Breast epithelium (tissue), 4 donors: ENCODE measurements at places on chromosomes 12 and 14.

- DNase-seq, result no peak
These were observed 84.3 kb upstream of the GTF2A1 start for GRCh38 chr14:81305065-81305464.

GRCh38 chr14:105058521-105059034 is 6.7 kb downstream of the GPR132 start:
- DNase-seq, result no peak

- no peak for DNase-seq
These were observed at the start of gene DDN for GRCh38 chr12:48999371-49000131. DDN (minus strand) TSS chr12:48999375; CDS start chr12:48999287, 88 bp downstream.

- no peak for DNase-seq
These were observed 562 bp downstream of the ZFYVE1 start for GRCh38 chr14:73026243-73026844.

- peak; percentile 93 for DNase-seq
These were observed 1.8 kb upstream of the NAB2 start for GRCh38 chr12:57087010-57087690.

GRCh38 chr12:111401167-111401605 is 4.5 kb upstream of the SH2B3 start:
- DNase-seq, result no peak

GRCh38 chr14:32707742-32708500 is 230.8 kb upstream of the NPAS3 start:
- DNase-seq, result no peak

DNA sequence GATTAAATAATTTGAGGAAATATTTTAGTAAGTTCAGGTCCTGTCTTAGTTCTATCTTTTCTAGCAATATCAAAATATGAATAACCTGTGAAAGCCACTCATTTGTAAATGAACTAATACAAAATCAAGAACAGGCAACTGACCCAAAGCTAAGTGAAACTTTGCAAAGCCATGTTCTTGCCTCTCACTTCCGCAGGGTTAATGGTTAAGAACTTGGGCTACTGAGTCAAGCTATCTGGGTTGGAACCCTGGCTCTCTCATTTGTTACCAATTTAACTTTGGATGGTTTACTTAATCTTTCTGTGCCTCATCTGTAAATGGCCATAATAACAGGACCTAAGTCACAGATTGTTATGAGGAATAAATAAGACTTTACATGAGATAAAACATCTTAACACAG is 2.8 kb downstream of the KIF21A start:
- no peak for DNase-seq

- DNase-seq, result peak; percentile 88
These were observed 30.4 kb upstream of the PLEKHG6 start for GRCh38 chr12:6280053-6280469.
